ENCODE measurements at places on chromosomes 1 and 21.
A peak's percentile ranks its signal among the peaks of the same experiment; 100 is the strongest.

DNA sequence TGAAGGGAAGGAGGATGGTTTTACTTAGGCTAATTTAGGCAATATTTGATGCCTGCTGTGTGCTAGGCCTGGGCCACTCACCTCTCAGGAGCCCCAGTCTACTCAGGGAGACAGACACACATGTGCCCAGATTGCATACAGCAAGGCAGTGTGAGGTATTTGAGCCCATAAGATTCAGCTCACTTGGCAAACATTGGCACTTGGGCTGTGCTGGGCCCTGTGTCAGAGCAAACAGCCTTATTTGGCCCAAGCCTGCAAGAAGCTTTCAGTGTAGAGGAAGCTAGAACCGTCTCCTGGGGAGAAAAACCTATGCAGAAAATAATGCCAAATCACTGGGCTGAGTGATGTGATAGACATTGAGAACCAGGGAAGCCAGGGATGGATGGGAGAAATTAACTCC, 3.9 kb upstream of the SYNC start:
- no peak for ATAC-seq

DNA sequence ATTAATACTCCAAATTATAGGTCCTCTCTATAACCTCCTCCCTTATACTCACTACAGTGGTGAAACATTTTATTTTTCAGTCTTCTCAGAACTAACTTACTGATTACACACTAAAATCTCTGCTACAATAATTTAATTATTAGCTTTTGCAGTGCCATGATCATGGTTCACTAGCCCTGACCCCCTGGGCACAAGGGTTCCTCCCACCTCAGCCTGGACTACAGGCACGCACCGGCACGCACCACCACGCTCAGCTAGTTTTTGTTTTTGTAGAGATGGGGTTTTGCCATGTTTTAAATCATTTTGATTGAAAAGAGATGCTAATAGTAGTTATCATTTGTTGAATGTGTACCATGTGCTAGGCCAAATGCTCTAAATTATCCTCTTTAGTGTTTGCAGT, 6.3 kb downstream of the PATJ start:
- no peak for ATAC-seq

GRCh38 chr1:31761883-31762282, 2.3 kb downstream of the ADGRB2 start:
- ATAC-seq, result no peak

DNA sequence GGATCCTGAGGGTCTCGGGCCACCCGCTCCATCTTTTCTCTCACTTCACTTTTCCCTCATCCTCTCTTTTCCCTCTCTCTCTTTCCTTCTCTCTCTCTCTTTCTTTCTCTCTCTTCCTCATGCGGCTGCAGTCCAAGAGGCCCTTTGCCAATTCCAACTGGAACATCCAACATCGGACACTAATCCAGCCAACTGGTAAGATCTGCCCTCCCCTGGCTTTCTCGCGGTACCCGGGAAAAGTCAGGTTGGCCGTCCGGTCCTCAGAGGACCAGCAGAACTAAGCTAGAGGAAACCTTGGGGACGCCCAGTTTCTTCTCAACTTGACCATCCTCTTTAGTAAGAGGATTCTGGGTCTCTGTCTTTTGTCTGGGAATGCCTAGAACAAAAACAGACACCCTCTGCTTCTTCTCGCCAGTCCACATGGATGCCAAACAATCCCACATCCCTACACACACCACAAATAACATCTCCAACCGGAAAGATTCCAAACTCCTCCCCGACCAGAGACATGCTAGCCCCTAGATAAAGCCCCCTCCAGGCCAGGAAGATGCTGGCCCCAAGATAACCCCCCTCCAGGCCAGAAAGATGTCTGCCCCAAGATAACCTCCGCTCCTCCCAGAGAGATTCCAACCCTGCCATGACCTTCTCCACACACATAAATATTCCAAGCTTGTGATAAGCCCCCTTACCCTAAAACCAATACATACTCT, 3.2 kb upstream of the SETD4 start:
- no peak for ATAC-seq

DNA sequence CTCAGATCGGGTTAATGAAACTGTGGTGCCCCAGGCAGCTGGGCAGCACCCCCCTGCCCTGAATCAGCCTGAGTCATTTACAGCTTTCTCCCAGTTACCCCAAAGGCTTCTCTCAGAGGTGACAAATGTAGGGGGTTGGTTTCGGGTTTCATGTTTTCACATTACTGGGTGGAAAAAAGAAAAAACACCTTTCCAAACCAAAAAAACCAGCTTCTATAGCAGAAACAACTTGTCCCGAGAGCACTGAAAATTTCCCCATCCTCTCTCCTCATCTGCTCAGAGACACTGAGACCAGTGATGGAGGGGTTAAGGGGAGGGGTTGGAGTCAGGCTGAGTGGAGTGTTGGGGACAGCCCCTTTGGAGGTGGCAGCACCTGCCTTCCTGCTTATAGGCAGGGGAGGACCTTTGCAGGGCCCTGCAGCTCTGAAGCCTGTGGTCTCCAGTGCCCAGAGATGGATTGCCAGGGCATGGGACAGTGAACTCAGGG, 15.6 kb downstream of the UTP11 start:
- ATAC-seq, result peak; percentile 88

DNA sequence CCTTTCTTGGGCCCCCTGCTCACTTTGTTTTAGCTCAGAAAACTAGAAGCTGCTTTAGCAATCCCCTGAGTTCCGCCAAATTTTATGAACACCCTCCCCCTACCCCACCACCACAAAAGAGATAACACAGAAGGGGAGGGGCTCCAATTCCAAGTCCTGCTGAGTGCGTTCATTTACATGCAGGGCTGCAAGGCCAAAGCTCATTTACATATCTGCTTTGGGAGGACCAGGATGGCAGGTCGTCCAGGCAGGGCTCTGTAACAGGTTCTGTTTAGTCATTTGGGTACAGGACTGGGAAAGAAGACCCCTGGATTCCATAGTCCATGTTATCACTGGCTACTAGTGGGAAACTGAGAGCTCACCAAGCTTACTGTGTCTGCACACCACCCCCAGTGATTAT, 35.9 kb upstream of the KIF21B start:
- no peak for ATAC-seq

DNA sequence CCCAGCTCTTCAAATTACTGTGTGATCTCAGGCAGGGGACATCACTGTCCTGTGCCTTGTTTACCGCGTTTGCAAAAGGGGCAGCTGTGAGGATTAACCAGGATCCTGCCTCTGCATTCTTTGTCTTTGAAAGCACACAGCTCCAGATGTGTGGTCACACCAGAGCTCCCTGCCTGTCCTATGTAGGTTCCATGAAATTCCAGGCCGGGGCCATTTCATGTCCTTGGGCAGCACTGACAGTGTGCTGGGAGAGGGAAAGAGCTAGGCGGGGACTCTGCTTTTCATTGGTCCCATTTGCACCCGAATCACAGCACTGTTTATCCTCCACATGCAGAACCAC, 42.2 kb upstream of the SELENON start:
- no peak for ATAC-seq

DNA sequence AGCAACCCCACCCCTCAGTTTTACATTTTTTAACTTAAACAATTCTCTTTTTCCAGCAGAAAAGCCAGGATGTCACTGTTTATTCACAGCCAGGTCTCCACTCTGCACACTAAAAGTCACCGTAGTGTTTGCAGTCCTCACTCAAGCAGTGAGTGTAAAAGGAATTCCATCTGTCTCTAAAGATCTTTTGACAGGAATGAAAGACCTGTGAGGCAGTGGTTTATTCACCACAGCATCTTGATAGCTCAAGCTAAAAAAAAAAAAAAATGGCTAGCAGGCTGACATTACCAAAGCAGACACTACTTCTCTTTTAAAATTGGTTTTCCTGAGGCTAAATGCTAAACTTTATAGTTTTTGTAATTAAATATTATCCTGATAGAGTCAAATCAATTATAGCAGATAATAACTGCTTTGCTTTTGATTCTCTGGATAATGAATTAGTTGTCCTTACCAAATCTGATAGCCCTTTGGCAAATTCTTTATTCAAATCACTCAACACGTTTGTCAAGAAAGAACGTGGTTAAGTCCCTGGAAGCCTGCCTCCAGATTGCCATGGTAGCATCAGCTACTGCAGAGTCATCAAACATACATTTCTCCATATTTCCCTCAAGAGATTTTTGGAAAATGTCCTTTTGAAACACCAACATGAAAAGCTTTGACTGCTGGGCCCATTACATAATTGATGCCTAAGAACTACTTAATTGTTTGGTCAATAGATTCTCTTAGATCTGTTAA, 22.2 kb upstream of the SLC5A9 start:
- no peak for ATAC-seq

Data from activated T-helper 17 cell treated with anti-CD3 and anti-CD28 coated beads, Interleukin-2, amount 50 U/mL, for 72 hours (primary cell).